Mesenchymal stem cell (in vitro differentiated cells and primary cell): ENCODE measurements at places on chromosomes 1 and 21.

DNA sequence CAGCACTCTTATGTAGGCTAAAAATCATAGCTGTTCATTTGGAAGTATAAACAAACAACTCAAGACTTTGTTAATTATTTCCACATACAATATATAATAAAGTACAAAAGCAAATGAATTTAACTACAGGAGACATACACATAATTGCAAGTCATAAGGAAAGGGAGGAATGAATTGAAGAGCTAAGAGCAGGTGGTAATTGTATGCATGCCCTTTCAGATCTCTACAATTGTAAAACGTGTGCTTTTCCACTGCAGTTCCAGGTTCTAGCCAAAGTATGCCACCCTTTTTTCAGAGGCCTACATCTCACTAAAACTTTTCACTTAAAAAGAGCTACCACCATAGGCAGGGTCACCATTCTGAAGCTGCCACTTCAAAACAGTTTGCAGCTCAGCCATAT, 42.8 kb upstream of the HP1BP3 start:
- no peak for DNase-seq

- DNase-seq: no peak
Observed at GRCh38 chr21:34911360-34911759, 137.7 kb downstream of the RUNX1 start.

- peak; percentile 24 for DNase-seq
Observed at GRCh38 chr1:90045853-90046563, 51.1 kb downstream of the ZNF326 start.

DNA sequence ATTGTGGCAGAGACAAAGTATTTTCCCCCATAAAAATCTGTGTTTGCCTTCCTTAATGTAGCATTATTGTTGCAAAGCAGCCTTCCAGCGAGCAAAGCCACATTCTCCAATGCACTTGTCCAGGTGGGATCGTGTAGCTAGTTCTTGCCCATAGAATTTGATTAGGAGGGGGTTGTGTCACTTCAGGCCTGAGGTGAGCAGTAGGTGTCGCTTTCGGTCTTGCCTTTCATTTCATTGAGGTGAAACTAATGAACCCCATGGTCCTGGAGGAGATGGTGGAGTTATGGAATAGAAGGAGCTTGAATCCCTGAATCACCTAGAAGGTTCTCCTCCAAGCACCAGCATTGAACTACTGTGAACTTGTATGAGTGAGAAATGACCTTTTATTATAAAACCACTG, 318.9 kb upstream of the PBX1 start:
- no peak for DNase-seq

- DNase-seq: no peak
Observed at GRCh38 chr1:7560601-7561181, 210.4 kb upstream of the VAMP3 start.

DNA sequence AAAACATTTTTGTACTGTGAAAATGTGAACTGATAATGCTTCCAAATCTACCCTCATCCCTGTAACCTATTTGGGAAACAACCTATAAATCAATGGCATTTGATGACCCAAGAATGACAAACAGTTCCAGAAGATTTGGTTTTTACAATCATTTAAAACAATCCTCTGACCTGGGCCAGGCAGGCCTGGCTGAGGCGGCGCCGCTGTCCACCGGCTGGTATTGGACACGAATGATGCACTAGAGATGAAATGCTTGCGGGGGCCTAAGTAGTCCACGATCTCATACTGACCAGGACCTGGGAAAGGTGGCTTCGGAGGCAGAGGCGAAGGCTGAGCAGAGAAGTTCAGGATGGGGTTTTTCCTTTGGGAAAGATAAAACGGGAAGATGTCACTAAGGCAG, 41.5 kb downstream of the GRHL3 start:
- no peak for DNase-seq

- no peak for DNase-seq
Observed at GRCh38 chr21:19013916-19014315, 610.3 kb upstream of the TMPRSS15 start.

DNA sequence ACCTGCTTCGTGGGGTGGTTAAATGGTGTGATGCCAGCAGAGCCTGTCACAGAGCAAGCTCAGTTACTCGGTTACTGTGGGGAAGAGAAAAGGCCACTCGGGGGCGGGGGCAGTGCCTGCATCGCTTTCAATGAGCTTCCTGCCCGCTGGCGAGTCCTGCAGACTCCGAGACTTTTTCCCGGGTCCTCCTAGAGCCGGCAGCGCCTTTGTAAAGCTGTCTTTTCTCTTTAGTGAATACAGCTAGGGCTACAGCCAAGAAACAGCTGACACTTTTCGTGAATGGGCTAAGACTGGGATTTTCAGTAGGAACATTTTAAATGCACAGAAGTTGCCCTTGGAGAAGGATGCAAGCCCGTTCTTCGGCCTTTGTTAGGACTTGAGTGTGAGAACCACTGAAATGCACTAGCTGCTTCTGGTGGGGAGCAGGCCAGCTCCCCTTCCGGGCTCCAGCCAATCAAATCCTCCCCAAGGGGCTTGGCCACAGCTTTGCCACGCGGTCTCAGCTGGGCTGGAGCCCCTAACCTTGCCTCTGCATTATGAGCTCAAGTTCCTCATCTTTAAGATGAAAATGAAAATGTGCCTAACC, 23.4 kb upstream of the EFHD2 start:
- peak; percentile 17 for DNase-seq

DNA sequence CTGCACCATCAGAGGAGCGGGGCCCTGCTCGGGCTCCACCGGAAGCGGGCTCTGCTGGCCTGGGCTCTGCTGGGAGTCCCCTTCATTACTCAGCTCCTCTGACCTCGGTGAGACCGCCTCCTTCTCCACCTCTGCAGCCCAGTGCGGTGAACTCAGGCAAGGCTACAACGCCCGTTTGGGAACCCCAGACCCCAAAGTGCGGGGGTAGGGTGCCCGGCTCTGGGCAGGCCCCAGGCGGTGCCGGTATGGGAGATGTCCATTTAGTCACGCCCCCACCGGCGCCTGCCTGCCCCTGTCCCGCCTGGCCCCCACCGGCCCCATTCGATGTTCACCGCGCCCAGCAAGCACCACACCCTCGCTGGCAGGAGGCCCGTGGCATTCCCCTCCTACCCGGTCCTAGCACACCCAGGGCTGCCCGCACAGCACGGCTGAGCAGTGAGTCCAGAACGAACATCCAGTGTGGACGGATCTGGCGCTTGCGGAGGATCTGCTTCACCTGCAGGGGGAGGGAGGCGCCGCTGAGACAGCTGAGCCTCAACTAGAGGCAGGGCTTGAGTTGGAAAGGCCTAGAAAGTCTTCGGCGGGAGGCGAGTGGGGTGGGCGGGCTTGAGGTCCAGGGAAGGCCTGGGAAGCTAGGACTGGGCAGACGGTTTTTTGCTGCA, 10.0 kb downstream of the MAP3K6 start:
- no peak for DNase-seq

DNA sequence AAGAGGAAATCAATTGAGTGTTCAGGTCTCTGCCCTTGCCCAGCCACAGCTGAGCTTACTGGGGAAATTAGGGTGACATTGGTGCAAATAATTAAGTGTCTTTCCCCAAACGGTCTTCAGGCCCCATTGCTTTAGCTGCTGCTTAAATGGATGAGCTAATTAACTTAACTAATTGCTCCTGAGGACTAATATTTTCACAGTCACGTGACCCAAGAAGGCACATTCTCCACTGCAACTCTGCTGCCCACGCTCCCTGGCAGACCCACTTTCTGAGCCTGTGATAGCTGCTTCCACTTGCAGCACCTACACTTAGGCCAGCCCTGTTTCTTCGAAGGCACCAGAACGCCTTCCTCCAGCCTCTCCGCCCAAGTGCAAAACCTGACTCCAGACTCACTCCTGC, 56.2 kb downstream of the SYT2 start:
- no peak for DNase-seq

- no peak for DNase-seq
Observed at GRCh38 chr1:214051786-214052185, 64.0 kb downstream of the PROX1 start.

GRCh38 chr1:45353685-45354084, 13.4 kb upstream of the MUTYH start:
- DNase-seq: no peak

- no peak for DNase-seq
Observed at GRCh38 chr1:10186331-10187025, 23.9 kb upstream of the KIF1B start.

GRCh38 chr1:56137521-56138505, 441.6 kb downstream of the PLPP3 start:
- DNase-seq: peak; percentile 37

- DNase-seq: no peak
Observed at GRCh38 chr1:198363625-198364151, 176.8 kb downstream of the ATP6V1G3 start.

- no peak for DNase-seq
Observed at GRCh38 chr1:206908038-206908437, 10.8 kb downstream of the IL24 start.

DNA sequence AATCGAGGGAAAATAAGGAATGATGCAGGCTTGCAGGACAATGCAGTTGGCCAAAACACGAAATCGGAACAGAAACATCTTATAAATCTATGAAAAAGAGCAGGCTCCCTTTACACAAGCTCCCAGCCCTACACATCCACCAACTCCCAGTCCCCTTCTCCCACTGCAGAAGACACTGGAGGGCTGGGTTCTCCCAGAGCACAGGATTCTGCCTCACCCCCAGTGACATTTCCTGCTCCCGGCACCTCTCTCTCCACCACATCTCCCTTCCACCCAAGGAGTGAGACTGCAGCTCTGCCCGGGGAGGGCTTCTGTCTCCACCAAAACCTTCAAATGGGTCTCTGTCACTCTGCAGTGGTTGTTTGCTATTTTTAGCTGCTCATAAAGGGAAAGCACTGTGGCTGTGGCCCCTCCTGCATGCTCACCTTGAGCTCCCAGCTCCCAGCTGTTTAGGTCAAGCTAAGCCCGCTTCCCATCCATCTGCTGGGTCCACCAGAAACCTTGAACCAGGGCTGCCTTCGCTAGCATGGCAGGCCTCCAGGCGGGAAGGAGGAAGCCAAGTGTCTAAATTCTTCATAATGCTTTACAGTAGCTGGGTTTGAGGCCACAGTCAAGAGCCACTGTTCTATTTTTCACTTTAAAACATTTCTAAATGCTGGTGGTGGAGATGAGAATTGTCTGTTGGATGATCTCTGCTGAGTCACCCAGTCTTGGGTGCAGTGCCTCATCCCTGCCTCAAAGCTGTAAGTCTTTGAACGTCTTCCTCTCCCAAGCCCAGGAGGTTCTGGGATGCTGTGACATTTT, 3.3 kb upstream of the C2CD2 start:
- DNase-seq: peak; percentile 85

- DNase-seq: no peak
Observed at GRCh38 chr1:22143065-22144033, at the start of gene WNT4. Gene WNT4, minus strand, starts transcription at chr1:22143097. Its CDS starts 175 bp downstream, at chr1:22142922.

DNA sequence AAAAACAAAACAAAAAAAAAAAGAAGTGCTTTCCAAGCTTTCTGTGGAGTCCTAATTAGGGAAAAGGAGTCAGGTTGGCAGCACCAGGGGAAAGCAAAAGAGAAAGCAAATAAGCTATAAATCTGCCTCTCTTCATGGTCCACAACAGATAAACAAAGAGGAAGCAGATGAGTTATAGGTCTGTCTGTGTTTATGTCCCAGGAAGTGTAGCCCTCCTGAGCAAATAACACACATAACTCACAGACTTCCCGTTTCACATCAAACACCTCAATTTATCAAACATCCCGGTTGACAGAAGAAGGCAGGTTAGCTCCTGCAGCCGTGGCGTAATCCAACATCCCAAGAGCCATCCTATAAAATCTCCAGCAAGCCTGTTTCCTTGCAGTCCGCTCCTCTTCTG, 5.6 kb upstream of the SLC2A5 start:
- peak; percentile 84 for DNase-seq

- peak; percentile 89 for DNase-seq
Observed at GRCh38 chr1:8412183-8412831, 94.4 kb downstream of the SLC45A1 start.

DNA sequence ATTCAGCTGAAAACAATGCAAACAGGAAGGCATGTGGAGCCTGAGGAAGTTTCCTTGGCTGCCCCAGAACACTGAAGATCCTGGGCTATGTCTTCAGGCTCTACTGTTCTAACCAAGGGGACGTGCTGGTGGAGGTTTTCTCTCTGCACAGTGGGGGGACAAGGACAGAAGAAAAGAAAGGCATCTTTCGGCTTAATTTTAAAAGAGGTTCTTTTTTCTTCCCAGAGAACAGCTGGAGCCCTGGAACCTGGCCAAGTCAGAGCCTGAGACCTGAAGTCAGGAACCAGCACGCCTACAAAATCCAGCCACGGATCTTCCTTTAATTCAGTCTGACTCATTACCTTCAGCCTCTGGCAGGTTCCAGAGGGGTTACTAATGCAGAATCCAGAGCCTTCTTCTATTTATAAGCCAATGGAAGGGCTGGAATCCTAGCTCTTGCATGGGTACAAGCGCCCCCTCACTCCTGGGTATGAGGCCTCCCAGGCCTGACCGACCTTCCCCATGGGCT, 19.8 kb downstream of the CTNNBIP1 start:
- DNase-seq: peak; percentile 91

- peak; percentile 69 for DNase-seq
Observed at GRCh38 chr1:227934476-227935313, 13.0 kb downstream of the WNT9A start.

DNA sequence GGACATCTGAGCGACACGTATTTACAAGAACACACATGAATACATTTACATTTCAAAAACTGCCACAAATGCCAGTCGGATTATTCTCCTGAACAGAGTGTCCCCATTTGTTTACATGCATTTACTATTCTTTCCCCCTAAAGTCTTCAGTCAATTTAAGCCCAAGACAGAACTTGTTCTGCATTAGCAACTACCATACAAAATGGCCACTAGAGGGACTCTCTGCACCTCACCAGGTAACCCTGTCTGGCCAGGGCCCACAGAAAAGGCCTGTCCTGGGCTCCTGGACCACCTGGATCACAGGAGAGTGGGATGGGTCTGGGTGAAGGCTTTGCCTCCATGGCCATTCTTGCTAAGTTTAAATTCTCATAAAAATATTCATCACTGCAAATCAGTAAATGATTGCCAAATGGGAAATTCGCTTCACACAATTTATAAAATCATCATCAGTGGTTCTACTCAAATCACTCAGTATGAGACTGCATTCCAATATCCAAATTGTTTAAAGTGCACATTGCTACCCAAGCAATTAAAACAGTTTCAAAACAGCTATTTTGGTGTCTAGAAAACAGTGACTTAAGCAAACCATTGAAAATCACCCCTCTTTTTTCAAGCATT, 12.5 kb upstream of the GUCA2A start:
- DNase-seq: peak; percentile 47

DNA sequence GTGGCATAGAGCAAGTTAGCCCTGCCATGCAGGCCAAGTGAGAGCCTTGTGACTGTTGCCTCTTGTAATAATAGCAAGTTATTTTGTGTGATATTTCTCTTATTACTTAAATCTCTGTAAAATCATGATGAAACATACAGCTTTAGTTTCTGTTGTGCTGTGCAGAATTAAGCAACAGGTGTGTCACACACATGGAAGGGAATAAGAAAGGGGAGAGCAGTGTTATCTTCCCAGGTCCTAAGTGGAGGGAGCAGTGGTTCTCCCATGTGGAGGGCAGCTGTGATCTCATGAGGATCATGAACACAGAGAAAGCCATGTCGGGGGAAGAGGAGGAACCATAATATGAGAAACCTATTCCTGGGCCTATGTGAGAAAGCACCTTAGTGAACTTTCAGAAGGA, 25.2 kb upstream of the SCYL3 start:
- DNase-seq: no peak

GRCh38 chr1:44903011-44903680, 60.1 kb upstream of the PTCH2 start:
- DNase-seq: no peak
